ENCODE measurements at places on chromosomes 6 and 20.

DNA sequence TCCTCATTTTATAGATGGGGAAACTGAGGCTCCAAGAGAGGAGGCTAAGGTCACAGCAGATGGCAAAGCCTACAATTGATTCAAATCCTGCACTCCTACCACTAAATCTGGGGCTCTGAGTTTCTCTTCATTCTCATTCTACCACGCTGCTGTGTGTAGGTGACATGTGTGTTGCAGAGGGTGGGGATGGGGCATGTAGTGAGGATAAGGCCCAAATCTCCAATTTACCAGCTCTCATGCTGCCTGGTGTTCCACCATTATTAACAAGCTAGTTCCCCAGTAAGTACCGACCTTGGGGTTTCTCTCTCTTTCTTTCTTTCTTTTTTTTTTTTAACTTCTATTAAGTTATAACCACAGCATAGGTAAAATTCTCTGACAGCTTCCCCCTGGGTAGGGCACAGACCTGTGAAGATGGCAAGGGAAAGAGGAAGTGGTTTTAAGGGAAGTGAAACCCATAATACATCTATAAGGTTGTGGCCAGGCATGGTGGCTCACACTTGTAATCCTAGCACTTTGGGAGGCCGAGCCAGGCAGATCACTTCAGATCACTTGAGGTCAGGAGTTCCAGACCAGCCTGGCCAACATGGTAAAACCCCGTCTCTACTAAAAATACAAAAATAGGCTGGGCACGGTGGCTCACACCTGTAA lies 13.0 kb upstream of the MATN4 start:
- DNase-seq: peak; percentile 90

- DNase-seq: no peak
Measured at GRCh38 chr6:111461860-111462259, 21.2 kb downstream of the REV3L start.

GRCh38 chr20:40563296-40563950 lies 125.6 kb downstream of the MAFB start:
- no peak for DNase-seq

GRCh38 chr20:51042064-51042463 lies 19.2 kb upstream of the KCNG1 start:
- no peak for DNase-seq

- DNase-seq: no peak
Measured at GRCh38 chr6:106186172-106186571, 100.0 kb downstream of the PRDM1 start.

GRCh38 chr20:3674447-3674846 lies 7.4 kb downstream of the ADAM33 start:
- no peak for DNase-seq

- DNase-seq: peak; percentile 35
Measured at GRCh38 chr6:139877828-139878405, 503.5 kb upstream of the CITED2 start.

- peak; percentile 92 for DNase-seq
Measured at GRCh38 chr20:48769069-48769983, 58.5 kb downstream of the PREX1 start.

DNA sequence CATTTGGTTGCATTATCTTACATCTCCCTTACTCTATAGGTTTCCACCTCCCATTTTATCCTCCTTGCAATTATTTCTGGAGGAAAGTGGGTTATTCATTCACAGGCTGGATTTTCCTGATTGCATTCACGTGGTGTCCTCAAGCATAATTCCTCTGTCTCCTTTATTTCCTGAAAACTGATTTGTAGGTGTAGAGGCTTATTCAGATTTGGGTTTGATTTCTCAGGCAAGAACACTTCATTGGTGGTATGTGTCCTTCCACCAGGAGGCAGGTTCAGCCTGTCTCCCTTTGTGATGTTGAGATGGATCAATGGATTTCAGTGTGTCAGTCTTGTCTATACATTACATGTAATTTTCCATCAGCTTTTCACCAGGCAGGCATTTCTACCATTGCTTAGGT lies 17.3 kb downstream of the DNPH1 start:
- DNase-seq: no peak

GRCh38 chr6:34346175-34347119 lies 46.0 kb downstream of the NUDT3 start:
- no peak for DNase-seq

DNA sequence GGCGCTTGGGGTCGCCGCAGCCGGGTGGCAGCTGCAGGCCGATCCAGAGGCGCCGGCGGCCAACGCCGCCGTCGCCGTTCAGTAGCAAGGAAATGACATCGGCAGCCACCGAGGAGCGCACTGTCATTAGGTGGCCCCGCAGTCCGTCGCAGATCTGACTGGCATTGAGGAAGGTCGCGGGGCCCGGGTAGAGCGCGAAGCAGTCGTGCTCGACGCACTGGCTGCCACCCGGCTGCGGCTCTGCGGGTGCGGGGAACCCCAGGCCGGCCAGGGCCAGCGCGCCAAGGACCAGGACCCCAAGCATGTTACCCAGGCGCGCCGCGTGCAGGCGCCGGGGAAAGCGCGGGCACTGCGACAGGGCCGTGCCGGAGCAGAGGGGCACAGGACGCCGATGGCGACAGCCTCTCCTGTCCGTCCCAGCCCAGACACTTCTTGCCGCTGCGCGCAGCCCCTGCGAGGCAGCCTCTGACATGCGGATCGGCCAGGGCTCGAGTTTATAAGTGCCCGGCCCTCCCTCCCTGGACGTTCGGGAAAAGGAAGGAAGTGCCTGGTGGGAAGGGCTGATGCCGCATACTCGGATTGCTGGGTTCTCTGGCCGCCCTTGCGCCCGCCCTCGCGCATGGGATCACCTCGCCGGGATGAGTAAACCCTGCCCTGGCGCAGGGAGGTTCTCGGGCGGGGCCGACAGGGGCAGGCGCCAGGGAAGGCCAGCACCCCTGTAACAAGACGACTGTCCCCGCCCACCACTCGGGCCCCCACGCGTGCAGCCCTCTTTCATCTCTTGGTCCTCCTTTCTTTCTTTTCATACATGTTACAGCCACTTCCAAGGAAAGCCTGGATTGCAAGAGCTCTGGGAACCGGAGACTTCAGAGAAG lies at the start of gene THBD:
TSS of gene THBD (minus strand) at position 472 of the 875 bp plus-strand sequence. CDS start at position 304, 168 bp downstream.
- peak; percentile 84 for DNase-seq

GRCh38 chr6:37399131-37399530 lies 33.9 kb upstream of the CMTR1 start:
- DNase-seq: no peak

GRCh38 chr20:62688855-62689460 lies 19.7 kb upstream of the NTSR1 start:
- no peak for DNase-seq

GRCh38 chr6:4021854-4022695 lies 56.9 kb downstream of the FAM217A start:
- DNase-seq: no peak

GRCh38 chr6:83221889-83222479 lies 28.8 kb downstream of the RWDD2A start:
- DNase-seq: peak; percentile 60

GRCh38 chr20:9397928-9398327 lies 116.5 kb upstream of the LAMP5 start:
- DNase-seq: peak; percentile 62

DNA sequence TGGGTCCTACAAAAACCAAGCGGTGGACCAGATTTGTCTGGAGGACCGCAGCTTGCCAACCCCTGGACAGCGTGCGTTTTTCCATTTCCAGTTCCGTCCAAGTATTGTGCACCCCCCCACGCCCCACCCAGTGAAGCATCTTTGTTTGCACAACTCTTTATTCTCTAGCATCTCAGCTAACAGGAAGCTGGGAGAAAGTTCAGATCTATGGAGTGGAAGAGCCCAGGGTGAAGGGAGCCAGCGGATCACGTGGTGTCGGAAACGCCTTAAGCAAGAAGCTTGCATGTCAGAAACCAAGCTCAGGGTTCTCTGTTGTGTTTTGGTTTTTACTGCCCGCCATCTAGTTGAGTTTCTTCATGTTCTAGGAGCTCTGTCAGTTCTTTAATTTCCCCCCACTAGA lies 29.9 kb downstream of the ARID1B start:
- no peak for DNase-seq

GRCh38 chr6:100228437-100228833 lies 234.4 kb upstream of the MCHR2 start:
- DNase-seq: no peak

GRCh38 chr6:12265791-12266190 lies 24.4 kb upstream of the EDN1 start:
- DNase-seq: peak; percentile 96

- no peak for DNase-seq
Measured at GRCh38 chr20:35240811-35241293, 14.4 kb downstream of the MMP24 start.

GRCh38 chr6:81696524-81696923 lies 56.0 kb downstream of the TENT5A start:
- no peak for DNase-seq

- DNase-seq: peak; percentile 76
Measured at GRCh38 chr6:108621117-108621516, 60.4 kb downstream of the FOXO3 start.

DNA sequence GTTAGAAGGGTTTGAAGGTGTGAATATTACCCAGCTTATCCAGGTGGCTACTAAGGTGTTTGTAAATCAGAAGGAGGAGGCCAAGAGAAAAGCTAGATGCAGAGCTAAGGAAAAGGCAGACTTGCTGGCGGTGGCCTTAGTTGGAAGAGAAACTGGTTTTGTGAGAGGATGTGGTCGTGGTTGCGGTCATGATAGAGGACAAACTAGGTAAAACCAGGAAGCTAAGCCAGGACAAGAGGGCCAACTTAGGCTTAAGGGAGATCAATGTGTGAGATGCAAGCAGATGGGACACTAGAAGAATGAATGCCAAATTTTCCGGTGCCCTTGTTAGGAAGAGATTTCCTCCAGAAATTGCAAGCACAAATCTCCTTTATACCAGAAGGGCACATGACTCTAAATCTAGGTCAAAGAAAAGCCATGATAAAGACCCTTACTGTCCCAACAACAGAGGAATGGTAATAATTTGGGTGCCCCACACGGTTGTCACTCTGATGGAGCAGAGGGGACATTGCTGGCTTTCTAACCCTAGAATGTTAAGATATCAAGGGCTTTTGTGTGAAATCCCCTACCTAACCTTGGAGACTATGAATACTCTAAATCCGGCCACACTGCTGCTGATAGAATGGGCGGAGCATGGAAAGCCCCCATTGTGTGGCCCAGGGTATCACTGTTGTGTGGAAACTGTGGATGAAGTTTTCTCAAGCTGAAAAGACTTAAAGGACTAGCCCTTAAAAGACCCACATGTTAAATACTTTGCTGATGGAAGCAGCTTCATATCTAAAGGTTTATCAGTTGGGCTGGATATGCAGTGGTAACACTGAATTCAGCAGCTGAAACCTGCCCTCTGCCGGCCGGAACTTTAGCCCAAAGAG lies 7.8 kb downstream of the IL22RA2 start:
- peak; percentile 85 for DNase-seq

GRCh38 chr6:94623586-94623985 lies 953.7 kb upstream of the MANEA start:
- no peak for DNase-seq

- DNase-seq: no peak
Measured at GRCh38 chr6:83472767-83473166, 39.6 kb upstream of the PRSS35 start.

- no peak for DNase-seq
Measured at GRCh38 chr6:26338810-26339209, 26.2 kb upstream of the BTN3A2 start.

GRCh38 chr6:3789896-3790558 lies 38.5 kb upstream of the PXDC1 start:
- no peak for DNase-seq

DNA sequence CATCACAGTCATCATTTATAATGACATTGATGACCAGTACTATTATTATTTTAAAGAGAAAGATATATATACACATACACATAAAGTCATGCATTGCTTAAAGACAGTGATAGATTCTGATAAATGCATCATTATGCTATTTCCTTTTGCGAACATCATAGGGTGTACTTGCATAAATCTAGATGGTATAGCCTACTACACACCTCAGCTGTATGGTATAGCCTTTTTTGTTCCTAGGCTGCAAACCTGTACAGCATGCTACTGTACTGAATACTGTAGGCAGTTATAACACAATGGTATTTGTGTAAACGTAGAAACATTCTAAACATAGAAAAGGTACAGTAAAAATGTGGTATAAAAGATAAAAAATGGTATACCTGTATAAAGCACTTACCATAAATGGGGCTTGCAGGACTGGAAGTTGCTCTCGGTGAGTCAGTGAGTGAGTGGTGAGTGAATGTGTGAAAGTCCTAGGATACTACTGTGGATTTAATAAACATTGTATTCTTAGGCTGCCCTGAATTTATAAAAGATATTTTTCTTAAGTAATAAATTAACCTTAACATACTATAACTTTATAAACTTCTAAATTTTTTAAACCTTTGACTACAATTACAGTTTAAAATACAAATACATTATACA lies 23.9 kb downstream of the QKI start:
- DNase-seq: no peak

- peak; percentile 58 for DNase-seq
Measured at GRCh38 chr6:47134476-47135189, 92.5 kb upstream of the ADGRF1 start.

DNA sequence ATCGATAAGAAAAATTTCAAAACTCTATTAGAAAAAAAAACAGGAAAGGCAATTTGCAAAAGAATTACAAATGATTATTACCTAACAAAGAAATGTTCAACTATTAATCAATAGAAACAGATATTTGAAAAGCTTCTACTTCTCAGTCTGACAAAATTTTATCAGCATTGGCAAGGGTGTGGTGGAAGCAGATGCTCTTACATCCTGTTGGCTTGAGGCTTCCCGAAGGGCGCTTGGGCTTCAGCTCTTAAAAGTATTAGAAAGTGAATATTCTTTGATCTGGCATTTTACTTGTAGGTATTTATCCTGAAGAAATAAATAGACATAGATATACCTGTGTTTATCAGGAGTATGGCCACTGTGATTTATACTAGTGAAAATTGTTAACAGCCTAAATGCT lies 38.7 kb downstream of the SLC35D3 start:
- no peak for DNase-seq

Data from NB4 (cell line).